ENCODE measurements at places on chromosomes 1 and 21.

DNA sequence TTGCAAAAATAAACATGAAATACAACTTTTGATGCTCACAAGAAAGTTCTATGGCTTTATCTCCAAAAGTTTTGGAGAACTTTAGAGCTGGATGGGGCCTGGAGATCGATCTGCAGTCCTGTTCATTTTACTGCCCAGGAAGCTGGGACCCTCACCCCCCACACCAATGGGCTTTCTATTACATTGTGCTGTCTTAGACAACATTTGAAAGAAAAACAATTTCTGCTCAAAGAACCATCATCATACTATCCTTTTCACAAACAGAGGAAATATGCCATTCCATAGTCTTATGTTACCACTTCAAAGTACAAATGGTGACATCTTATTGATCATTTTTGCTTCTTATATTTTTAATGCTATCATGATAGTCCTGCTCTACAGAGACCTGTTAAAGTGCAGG lies 2.0 kb upstream of the HNRNPU start:
- no peak for DNase-seq

- no peak for DNase-seq
Observed at GRCh38 chr1:64838486-64838885, 93.6 kb downstream of the RAVER2 start.

GRCh38 chr1:25695090-25695770 lies 78.6 kb downstream of the MAN1C1 start:
- no peak for DNase-seq

GRCh38 chr1:152457561-152457960 lies 43.5 kb upstream of the CRNN start:
- DNase-seq = no peak

DNA sequence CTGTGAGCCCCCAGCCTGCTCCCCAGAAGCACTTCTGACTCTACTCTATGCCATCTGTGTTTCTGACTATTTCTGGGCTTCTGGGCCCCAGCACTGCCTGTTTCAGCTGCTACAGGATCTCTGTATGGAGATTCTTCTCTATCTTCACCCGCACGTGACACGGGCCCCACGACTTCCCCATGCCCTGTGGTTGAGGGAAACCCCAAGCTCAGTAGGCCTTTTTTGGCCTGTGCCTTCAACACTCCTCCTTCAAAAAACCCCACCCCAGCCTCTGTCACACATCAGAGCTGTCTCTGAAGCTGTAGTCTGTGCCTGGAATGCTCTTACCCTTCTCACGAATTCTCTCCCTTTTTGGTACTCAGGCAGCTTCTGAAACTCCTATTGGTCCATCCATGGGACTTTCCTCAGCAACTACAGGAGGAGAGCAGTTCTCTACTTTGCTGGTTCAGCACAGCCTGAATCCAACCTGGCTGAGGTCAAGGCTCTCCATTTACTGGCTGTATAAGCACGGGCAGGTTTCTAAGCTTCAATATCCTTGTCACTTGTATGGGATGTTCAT lies 2.0 kb upstream of the NID1 start:
- peak; percentile 41 for DNase-seq

DNA sequence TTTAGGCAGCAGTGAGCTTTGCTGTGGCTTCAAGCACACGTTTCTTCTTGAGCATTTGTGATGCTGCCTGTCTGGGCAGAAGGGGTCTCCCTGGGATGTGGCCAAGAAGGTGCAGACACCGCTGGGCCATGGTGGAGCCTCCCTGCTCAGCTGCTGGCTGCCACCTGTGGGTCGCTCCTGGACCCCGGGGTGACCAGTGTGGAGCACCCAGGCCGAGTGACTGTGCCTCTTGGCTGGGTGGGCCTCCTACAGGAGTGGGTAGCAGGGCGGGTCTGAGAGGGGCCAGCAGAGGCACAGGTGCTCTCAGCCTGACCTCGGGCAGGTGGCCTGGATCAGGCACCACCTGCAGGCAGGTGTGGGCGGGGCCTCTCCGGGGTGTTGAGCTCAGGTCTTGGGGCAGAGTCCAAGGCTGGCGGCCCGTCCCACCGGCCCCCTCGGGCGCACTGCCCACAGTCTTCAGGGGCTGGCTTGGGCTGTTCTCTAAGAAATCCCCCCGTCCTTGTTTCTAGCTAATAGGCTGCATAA lies 42.0 kb upstream of the COL6A1 start:
- no peak for DNase-seq

DNA sequence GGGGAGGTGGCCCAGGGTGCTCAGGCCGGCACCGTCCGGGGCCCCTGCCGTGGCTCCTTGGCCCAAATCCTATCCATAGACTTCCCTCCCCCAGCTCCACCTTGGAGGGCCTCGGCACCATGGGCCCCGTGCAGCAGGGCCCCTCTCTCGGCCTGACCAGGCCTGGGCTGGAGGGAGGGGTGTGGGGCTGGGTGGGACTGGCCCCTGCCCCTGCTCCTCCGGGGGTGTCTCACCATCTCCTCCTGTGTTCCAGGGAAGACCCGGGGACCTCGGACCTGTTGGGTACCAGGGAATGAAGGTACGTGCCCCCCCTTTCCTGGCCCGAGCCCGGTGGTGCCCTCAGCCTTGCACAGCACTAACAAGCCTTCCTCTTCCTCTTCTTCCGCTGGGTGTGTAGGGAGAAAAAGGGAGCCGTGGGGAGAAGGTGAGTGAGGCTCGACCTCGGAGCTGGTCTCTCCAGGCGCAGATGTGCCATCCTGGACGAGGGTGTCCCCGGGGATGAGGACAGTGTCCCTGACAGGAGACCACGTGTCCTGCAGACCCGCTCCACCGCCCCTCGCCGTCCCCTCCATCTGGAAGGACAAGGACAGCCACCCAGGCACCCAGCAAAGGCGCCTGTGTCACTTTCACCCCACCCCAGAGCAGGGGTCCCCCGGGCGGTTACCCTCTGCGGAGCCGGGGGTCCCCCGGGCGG lies 7.9 kb downstream of the COL6A1 start:
- no peak for DNase-seq

DNA sequence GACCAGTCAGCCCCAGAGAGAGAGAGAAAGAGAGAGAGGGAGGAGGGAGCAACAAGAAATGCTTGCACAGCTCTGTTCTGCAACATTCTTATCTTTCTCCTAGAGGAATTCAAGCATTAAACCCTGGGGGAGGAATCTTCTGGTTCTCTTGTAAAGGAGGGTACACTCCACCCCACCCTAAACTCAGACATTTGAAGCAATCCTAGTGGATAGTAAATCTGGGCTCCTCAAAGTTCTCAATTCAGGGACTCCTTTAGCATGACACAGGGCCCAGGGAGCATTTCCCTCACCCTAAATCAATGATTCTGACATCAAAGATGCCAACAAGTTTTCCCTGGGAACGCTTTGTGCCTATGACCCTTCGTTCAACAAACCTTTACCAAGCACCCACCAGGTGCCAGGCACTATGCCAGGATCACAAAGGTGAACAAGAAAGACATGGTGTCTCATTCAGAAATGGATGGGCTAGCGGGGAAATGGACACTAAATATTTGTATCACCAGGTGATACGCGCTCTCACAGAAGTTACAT lies 11.9 kb upstream of the CAPN2 start:
- DNase-seq = no peak

- DNase-seq = no peak
Observed at GRCh38 chr21:36183144-36183795, 26.6 kb downstream of the DOP1B start.

DNA sequence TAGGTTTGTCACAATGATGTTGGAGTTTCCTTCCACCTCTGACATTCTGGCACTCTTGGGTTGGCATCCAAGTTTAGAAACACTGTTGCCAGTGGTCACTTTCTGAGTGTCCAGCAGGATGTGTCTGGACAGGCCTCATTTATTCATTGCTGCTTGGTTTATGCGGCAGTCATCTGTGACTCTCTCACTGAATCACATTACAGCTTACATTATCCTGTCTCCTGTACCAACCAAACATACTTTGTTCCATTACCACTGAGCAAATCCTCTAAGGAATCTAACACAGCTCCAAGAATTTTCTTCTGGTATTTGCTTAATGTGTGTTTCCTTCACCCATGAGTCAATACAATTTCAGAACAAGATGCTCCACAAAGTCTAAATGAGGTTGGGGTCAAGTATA lies 19.9 kb downstream of the SGIP1 start:
- no peak for DNase-seq

- DNase-seq = no peak
Observed at GRCh38 chr1:210223226-210223904, 9.2 kb upstream of the SERTAD4 start.

DNA sequence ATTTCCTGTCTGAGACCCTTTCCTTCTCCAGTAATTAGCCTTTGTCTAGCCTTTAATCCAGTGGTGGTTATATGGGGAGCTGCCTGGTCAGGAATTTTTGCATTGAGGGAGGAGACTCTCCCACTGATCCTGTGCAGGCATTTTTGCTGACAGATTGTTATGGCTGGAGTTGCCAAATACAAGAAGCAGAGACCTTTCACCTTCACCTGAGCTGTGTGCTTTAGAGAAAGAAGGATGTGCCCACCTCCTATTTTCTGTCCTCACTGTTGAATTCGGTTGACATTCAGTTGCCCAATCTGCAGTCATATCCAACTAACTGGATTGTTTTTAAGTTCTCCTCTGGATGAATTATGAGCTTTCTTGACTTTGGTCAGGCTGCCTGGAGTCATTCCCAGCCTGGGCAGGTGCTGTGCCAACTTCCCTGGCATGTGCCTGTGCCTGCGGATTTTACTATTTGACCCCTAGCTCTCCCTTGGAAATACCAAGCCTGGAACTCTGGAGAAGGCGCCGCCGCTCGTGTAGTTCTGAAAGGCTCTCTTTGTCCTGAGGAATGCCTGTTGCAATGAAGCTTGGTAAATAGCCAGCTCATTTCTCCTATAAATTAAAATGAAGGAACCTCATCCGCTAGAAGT lies 143.9 kb downstream of the NOS1AP start:
- no peak for DNase-seq

GRCh38 chr1:86887479-86888162 lies 26.3 kb downstream of the SELENOF start:
- no peak for DNase-seq

DNA sequence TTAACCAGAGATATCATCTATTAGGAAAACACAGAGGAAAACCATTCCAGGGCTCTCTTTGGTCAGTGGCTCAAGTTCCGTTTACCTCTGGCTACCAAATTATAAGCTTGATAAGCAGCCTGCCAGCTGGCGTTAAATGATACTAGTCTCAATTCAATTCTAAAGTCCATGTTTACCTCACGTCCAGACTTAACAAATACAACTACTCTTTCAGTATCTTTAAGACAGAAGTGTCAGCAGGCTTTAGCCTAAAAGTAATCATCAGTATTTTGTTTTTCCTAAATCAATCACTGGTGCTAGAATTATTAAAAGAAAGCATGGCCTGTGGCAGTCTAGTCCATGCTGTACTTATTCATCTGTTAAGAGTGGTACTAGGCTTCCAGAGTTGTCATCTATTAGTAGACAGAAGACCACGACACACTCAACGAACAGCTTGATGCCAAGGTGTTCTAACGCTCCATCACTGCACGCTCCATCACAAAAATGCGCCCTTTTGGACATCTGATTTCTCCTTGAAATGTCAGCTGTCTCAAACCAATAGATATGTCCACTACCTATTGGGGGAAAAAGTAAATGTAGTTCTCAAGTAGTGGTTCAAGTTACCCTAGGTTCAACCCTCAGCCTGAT lies 1.5 kb downstream of the IVNS1ABP start:
- DNase-seq = no peak

GRCh38 chr1:20174937-20175666 lies 10.8 kb upstream of the UBXN10 start:
- DNase-seq = no peak

GRCh38 chr1:164834641-164835040 lies 275.7 kb downstream of the PBX1 start:
- no peak for DNase-seq

- DNase-seq = no peak
Observed at GRCh38 chr1:155327981-155328380, 7.3 kb downstream of the RUSC1 start.

- DNase-seq = no peak
Observed at GRCh38 chr1:171640225-171640624, 12.3 kb downstream of the MYOC start.

DNA sequence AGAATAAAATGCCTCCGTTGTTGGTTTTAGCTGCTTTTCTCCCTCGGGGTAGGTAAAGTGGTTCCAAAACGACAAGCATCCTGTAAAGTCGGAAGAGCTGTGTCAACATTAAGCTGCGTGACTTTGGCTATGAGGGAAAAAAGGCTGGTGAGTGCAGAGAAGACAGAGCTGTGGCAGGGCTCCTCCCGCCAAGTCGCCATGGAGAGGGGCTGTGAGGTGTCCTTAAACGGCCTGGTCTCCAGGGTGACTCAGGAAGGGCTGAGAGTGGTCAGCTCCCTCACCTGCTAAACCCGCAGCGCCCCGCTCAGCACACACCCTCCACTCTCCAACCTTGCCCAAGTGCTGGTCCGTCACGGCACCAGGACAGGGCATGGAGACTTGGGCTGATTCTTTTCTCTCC lies 91.6 kb upstream of the SAMD11 start:
- DNase-seq = no peak

DNA sequence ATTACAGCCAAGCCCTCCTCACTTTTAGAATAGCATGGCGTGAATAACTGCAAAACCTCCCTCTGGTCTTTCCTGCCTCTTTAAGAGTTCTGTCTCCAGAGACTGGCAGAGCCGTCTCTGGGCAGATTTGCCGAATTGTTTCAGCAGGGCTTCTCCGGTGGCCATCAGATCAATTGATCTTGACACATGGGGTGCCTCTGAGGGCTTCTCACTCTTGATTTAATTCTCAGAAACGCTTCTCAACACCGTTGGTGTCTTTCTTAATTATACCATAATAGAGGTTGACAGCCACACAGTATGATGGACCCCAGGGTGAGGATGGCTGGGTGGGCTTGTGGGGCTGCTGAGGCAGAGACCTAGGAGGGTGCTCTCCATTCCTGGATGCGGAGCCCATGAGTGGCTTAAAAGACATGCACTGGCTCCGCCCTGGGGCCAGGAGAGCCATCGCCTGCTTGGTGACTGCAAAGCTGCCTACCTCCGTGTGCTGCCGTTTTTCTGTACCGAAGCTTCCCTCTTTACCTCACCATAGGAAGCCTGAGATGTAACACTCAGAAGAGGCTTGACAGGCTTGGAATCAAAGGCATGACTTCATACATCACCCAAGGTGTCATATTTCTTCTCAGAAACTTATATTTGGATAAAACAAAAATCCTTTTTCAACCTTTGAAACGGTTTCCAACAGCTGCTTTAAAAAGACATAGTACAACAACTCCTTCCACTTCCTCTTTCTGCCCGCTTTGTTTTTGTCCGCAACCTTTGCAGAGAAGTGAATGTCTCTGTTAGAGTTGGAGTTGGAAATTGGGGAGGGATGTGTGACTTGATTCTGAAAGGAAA lies 82.9 kb downstream of the GALNT2 start:
- DNase-seq = peak; percentile 45

- DNase-seq = no peak
Observed at GRCh38 chr1:204110894-204111633, 38.1 kb downstream of the SOX13 start.

GRCh38 chr1:183996396-183996795 lies 41.1 kb downstream of the COLGALT2 start:
- no peak for DNase-seq

DNA sequence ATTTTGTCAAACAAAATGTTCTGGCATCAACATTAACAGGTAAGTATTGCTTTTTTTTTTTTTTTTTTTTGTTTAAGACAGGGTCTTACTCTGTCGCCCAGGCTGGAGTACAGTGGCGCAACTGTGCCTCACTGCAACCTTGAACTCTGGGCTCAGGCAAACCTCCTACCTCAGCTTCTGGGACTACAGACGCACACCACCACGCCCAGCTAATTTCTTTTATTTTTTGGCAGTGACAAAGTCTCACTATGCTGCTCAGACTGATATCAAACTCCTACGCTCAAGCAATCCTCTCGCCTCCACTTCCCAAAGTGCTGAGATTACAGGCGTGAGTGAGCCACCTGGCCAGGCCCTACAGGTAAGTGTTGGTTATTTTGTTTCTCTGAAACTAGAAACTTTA lies 2.4 kb downstream of the TUT4 start:
- no peak for DNase-seq

GRCh38 chr1:3678361-3679097 lies 26.2 kb downstream of the TP73 start:
- no peak for DNase-seq
